Spinal cord (tissue), 10 donors: ENCODE measurements at places on chromosomes 6 and 20. TPM values are rescaled to one million over a fixed set of nuclear protein-coding genes. Genes with fewer than 3 reads are reported as not detected.
A peak's percentile ranks its signal among the peaks of the same experiment; 100 is the strongest.

The GPLD1 gene
- total RNA-seq, result 13.1 TPM

The WFDC5 gene
- total RNA-seq, result not detected

The LAMA2 gene
- 126 TPM for total RNA-seq

The STX11 gene
- total RNA-seq, result 0.94 TPM

The ACOT13 gene
- 7.3 TPM for total RNA-seq

GRCh38 chr6:144094731-144095133, 641 bp downstream of the SF3B5 start:
- H3K27ac ChIP-seq, result peak overlapping the region; percentile 86
- H3K36me3 ChIP-seq, result no peaks in the 10 kb centered on the region
- peak overlapping the region; percentile 100 for H3K4me3 ChIP-seq
- no peaks in the 10 kb centered on the region for H3K27me3 ChIP-seq

- DNase-seq, result no peak
- H3K36me3 ChIP-seq, result no peaks in the 10 kb centered on the region
- no peaks in the 10 kb centered on the region for H3K4me1 ChIP-seq
- H3K4me3 ChIP-seq, result no peak overlapping the region
- no peak overlapping the region for H3K27ac ChIP-seq
- no peaks in the 10 kb centered on the region for H3K27me3 ChIP-seq
These were observed 991.9 kb downstream of the EPHA7 start for GRCh38 chr6:92427453-92427852.

- H3K27ac ChIP-seq, result peak overlapping the region; percentile 42
- no peaks in the 10 kb centered on the region for H3K27me3 ChIP-seq
- H3K4me3 ChIP-seq, result no peak overlapping the region
- peaks cover 32% of the 10 kb centered on the region for H3K4me1 ChIP-seq
- no peak for DNase-seq
- peaks cover 95% of the 10 kb centered on the region for H3K36me3 ChIP-seq
These were observed 59.7 kb downstream of the TCP11 start for GRCh38 chr6:35081426-35081851.

DNA sequence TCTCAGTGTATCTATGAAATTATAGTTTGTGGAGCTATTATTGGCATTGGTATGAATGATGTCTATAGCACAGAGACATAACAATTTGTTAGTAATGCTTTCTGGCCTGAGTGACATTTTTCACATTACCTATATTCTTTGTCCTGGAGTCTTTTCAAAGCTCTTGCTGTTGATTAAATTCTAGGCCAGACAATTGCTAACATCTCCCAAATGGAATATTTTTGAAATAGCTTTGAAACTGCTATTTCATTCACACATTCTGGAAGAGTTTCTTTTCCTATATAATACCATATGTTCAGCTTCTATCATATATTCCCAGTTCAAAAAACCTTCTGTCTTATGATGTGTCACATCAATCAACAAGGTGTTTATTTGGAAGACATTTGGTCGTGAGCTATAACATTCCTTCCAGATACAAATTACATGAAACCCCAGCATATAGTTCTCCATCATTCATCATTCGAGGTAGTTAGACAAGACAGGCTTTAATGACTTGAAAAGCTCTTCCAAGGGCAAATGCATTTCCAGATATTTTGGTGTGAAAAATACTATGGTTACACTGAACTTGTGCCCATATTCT, 452.8 kb downstream of the KHDRBS2 start:
- no peaks in the 10 kb centered on the region for H3K36me3 ChIP-seq
- DNase-seq, result no peak
- no peaks in the 10 kb centered on the region for H3K4me1 ChIP-seq
- no peak overlapping the region for H3K27ac ChIP-seq
- H3K4me3 ChIP-seq, result no peak overlapping the region
- H3K27me3 ChIP-seq, result no peaks in the 10 kb centered on the region

DNA sequence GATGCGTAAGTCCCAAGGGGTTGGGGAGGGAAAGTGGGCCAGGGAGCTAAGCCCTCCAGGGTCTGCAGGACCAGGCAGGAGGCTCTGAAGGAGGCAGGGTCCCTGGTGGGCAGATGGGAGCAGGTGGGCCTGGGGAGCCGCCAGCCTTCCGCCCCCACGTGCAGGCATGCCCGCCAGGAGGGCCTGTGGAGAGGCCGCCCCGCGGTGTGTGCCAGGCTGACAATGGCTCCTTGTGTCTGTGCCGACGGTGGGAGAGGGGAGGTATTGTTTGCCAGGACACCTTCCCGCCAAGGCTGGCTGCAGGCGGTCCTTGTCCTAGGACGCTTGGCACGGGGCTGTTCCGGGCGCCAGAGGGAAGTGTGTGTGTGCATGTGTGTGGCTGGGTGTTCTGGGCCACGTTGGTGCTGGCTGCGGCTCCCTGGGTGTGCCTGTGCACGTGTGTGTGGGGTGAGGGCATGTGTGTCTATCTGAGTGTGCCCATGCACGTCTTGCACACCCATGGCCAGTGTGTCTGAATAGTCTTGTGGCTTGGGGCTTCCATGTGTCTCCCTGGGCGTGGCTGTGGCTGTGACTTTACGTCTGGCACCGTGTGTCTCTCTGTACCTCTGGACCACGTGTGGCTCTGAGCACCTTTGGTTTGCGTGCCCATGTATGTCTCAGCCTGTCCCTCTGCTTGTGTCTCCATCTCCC, 153.0 kb downstream of the CEBPB start:
- H3K27ac ChIP-seq, result no peak overlapping the region
- no peaks in the 10 kb centered on the region for H3K36me3 ChIP-seq
- H3K4me3 ChIP-seq, result no peak overlapping the region

- no peaks in the 10 kb centered on the region for H3K36me3 ChIP-seq
- H3K4me1 ChIP-seq, result no peaks in the 10 kb centered on the region
- DNase-seq, result no peak
- H3K27me3 ChIP-seq, result no peaks in the 10 kb centered on the region
These were observed 97.7 kb downstream of the RFX6 start for GRCh38 chr6:116974526-116975316.
